ENCODE measurements at places on chromosomes 2 and 18.
A peak's percentile ranks its signal among the peaks of the same experiment; 100 is the strongest.

- no peak for DNase-seq
These were observed 307.2 kb downstream of the MYCN start for GRCh38 chr2:16247326-16248122.

GRCh38 chr18:78650926-78651325 lies 328.7 kb upstream of the SALL3 start:
- DNase-seq: no peak

- DNase-seq: no peak
These were observed 54.1 kb upstream of the THOC1 start for GRCh38 chr18:321865-322467.

DNA sequence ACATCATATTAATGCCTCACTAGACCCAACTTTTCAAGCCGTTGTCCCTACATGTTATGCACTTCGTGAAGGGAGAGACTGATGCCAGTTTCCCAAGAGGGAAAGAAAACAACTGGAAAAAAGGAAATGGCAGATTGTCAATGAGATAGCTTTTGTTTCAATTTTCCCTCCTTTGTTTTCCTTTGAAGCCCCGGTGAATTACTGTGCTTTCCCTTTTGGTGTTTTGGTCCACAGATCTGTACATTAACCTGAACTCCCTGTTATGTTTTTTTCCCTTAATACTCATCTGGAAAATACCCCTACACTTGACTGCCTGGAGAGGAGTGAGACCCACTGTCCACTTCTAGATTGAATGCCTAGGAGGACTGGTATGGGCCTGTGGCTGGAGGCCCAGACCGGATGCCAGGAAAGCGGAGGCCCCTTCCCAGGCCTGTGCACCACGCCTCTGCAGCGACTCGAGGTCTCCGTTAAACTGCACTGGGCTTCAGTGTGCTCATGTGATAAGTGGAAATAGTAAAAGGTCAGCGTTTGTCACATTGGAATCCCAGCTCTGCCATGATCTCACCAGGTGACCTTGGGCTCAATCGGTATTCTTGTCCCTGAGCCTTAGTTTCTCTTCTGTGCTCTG lies 106.4 kb downstream of the GATA6 start:
- no peak for DNase-seq

DNA sequence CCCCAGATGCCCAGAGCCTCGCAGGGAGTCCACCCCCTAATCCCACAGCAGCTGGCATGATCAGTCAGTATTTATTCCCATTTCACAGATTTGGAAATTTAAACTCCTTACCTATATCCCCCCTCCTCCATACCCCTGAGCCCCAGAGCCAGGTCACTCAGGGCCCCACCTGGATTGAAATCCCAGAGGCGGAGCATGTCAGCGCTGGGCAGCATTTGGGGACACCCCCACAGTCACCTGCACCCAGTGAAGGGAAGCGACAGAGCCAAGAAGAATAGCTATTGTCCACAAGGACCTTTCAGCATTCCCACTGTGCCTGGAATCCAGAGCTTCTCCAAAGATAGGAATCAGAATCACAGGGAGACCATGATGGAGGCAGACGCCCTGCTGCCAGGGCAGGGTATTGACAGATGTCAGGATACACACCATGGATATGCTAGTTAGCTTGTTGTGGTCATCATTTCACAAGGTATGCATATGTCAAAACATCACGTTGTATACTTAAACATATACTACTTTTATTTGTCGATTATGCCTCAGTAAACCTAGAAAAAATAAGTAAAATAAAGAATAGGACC lies 968 bp upstream of the ASTL start:
- DNase-seq: no peak

GRCh38 chr2:97952357-97952756 lies 43.4 kb downstream of the TMEM131 start:
- no peak for DNase-seq

DNA sequence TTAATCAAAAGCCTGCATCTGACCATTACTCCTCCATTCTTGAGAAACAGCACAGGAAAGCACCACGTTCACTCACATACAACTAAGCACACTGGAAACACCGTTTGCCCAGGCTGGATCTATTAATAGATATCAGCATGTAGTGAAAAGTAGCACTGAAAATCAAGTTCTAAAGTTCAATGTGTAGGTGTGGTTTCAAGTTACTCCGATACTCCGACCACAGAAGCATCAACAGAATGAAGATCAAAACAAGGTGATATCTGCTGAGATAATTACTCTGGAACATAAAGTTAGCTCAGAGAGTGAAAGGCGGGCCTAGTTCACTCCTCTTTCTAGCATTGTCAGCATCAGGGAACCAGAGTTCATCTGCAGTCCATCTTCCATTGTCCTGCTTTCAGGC lies 1367.4 kb upstream of the ACVR2A start:
- no peak for DNase-seq

DNA sequence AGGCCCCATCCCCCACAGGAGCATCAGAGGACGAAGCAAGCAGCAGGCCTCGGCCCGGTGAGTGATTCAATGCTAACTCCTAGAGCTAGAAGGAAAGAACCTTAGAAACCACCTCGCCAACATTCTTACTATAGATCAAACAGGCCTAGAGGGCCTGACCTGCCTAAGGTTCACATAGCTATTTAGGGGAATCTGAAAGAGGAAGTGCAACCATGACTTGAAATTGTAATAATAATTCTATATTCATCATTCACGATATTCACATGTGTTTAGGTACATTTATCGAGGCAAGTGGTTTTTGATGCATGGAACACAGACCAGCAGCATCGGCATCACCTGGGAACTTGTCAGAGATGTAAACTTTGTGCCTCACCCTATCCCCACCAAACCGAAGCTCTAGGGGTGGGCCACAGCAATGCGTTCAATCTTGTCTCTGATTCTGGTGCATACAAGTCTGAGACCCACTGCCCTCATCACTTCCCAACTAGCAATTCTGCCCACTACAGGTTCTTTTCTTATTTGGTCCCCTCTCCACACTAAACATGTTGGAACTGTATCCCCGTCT lies 78.0 kb upstream of the DNMT3A start:
- no peak for DNase-seq

DNA sequence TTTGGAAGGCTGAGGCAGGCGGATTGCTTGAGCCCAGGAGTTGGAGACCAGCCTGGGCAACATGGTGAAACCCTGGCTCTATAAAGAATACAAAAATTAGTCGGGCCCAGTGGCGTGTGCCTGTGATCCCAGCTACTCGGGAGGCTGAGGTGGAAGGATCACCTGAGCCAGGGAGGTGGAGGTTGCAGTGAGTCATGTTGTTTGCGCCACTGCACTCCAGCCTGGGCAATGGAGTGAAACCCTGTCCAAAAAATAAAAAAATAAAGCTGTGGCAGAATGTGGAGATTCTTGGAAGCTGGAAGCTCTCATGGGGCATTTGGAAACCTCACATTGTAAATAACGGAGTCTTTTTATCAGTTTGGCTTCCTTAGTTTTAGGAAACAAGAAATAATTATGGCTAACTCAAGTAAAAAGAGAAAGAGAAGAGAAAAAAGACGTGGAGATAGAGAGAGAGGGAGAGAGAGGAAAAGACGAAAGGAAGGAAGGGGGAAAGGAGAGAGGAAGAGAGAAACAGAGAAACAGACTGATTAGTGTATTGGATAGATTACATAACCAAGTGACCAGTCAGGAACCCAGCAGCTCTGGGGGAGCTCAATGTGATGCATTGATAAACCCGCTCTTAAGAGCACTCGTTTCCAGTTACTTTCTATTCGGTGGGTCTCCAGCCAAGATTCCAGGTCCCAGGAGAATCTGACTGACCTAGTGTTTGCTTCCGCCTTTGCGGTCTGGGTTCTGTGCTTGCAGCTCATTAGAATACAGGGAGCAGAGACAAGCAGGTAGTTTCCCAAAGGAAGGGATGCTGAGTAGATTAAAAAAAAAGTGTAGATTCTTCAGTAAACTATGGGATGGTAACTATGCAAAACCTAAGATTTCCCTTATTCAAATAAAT lies 1.1 kb upstream of the SPAST start:
- peak; percentile 57 for DNase-seq

GRCh38 chr18:57561261-57561660 lies 25.2 kb downstream of the FECH start:
- no peak for DNase-seq

DNA sequence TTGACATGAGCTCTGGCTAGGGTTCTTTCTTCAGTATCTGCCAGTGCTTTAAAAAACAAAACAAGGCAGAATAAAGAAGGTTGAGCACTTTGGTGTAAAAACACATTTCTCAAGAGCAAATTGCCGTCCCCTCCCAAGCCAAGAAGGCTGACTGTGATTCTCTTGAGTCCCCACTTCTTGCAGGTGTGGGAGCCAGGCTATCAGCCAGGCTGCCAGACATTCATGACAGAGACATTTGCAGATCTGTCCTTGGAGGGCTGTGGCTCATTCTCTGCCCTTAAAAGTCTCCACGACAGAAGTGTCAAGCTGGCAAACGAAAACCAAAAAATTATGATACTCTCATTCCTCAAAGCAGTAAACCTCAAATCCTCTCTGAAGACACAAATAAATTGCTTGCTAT lies 749.3 kb upstream of the HS6ST1 start:
- DNase-seq: no peak

GRCh38 chr2:165601928-165602521 lies 132.5 kb downstream of the CSRNP3 start:
- DNase-seq: no peak

DNA sequence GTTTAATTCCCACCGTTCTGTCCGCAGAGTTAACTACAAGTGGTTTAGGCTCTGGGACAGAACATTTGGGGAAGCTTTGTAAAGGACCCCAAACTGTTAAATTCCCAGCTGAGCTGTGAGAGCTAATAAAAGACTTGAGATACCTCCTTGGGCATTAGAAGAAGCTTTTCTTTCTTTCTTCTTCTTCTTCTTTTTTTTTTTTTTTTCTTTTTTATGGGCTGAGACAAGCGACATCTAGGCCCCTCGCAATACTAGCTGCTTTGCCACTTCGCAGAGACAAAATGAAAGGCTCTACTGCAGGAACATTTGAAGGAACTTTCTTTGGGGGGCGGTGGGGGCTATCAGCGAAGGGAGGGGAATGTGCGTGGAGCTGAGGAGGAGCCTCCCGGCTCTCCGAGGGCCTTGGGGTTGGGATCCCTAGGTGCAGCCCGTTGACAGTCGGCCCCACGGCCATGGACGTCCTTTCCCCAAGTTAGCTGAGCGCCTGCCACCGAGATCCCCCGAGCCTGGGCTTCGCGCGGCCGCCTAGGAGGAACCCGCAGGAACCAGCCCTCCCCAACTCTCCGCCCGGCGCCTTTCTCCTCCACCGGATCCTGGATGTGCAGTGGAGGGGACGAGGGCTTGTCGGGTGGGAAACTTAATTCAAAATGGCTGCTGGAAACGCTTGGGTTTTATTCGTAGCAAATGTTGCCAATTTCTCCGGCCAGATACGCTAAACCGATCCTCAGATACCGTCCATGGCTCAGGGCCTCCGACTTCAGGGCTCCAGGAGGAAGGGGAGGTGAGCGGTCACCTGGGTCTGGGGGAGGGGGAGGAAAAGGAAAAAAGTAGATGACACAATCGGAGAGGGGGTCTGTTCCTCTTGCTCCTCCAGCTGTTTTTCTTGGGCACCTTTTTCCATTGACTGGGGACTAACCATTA lies 4.2 kb downstream of the MEIS1 start:
- DNase-seq: peak; percentile 61

DNA sequence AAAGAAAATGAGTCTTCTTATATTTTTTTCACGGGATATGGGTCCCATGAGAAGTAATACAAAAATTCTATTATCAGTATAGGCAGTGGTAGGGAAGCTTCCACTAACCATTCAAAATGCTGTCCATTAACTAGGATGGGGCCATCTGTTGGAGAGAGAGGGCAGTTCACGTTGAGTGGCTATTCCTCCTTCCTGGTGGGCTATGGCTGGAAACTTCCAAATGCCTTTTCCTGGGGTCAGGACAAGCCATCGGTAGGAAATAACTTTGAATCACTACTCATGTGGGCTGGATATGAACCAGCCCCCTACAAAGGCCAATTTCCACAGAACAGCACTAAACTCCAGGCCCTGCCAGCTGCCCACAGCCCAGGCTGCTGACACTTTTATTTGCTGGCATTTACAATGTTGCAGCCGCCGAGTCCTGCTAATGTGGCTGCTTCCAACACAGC lies 156.1 kb upstream of the HNRNPA3 start:
- DNase-seq: peak; percentile 28

DNA sequence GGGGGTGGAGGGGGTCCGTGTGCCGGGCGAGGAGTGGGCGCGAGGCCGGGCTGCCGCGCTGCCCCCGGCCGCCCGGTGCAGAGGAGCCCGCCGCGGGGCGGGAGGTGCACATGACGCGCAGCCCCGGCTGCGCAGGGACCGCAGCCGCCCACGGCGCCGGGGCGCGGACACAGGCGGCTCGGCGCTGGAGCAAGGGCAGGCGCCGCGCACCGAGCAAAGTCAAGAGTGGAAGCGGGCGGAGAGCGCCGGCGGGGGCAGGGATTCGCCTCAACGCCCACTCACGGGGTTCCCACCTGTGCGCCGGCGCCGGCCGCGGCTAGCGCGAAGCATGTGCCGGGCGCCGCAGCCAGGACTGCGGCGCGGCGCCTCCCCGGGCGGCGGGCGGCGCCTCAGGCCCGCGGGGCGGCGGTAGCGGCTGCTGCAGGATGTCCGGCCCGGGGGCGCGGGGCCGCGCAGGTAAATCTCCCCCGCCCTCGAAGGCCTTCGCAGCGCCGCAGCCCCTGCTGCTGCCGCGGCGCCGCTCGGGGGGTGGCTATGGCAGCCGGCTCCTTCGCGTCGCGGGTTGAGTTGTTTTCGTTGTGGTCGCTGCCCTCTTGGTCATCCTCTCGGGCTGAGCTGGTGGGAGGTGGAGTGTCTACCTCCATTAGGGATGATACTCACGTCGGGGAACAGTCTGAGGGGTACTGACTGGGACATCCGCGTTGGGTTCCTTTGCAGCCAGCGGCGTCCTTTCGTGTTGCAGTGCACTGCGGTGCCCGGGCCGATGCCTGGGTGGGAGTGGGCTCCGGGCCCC lies 216.3 kb upstream of the DTNA start:
- peak; percentile 44 for DNase-seq

DNA sequence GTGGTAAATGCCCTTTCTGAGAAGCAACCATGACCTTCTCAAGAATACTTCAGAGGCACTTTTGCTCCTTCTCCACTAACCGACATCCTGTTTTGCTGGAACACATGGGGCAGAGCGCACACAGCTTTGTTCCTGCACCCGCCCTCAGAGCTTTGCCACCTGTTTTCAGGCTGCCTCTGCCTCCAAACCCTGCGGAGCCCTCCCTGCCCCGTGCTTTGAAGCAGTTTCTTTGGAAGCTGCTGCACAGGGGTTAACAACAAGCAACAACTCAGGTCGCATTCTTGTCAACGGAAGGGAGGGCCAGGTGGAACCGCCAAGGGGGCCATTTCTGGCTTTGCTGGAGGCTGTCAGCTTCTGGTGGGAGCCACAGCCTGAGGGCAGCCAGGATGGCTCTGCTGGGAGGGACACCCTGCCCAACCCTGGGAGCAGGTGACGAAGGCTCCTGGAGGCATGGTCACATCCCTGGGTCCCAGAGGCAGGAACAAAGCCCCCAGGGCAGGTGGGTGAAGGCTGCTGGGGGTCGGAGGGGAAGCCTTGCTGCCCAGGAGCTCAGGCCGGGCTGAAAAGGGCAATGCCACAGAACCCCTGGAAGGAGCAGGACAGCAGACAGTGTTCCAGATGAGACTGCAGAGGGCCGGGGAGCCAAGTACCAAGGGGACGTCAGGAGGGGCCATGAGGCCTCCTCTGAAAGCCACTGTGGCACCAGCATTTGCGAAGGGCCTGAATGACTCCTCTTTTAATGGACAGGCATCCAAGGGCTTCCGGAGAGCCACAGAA lies 46.8 kb downstream of the MRPS5 start:
- DNase-seq: peak; percentile 23

Measured in ELF-1 (cell line).